ENCODE measurements at places on chromosomes 7 and 10.

GRCh38 chr7:44145969-44146911 lies 5.1 kb upstream of the MYL7 start:
- DNase-seq: peak; percentile 73

- peak; percentile 30 for DNase-seq
Observed at GRCh38 chr10:30155401-30155800, 96.0 kb upstream of the JCAD start.

DNA sequence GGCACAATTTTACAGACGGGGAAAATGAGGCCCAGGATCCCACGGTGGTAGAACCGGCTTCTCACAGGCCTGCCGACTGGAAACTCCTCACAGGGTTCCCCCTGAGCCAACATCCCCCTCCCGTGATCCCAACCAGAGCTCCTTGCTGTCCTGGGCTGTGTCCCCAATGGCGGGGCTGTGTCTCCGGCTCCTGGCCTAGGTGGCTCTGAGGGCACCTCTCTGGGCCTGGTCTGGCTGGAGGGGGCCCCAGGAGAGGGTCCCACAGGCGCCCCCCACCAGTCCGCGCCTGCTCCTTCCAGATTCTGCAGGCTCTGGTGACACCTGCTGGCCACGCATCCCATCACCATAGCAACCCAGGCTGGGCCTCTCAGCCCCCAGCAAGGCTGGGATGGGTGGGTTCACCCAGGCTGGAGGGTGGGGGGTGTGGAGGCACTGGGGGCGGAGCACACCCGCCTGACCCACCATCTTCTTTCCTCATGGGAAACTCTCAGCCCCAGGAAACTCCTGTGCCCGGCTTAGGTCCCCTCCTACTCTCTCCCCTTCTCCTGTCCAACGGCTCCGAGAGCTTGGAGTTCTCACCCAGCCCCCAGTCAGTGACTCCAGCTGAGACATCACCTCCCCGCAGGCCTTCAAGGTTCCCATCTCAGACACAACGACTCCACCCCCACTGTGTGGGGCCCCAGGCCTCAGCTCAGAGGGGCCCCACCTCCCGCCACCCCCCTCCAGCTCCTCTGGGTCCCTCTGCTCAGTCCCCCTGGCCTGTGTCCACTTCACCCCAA lies 27.1 kb upstream of the TNRC18 start:
- no peak for DNase-seq

DNA sequence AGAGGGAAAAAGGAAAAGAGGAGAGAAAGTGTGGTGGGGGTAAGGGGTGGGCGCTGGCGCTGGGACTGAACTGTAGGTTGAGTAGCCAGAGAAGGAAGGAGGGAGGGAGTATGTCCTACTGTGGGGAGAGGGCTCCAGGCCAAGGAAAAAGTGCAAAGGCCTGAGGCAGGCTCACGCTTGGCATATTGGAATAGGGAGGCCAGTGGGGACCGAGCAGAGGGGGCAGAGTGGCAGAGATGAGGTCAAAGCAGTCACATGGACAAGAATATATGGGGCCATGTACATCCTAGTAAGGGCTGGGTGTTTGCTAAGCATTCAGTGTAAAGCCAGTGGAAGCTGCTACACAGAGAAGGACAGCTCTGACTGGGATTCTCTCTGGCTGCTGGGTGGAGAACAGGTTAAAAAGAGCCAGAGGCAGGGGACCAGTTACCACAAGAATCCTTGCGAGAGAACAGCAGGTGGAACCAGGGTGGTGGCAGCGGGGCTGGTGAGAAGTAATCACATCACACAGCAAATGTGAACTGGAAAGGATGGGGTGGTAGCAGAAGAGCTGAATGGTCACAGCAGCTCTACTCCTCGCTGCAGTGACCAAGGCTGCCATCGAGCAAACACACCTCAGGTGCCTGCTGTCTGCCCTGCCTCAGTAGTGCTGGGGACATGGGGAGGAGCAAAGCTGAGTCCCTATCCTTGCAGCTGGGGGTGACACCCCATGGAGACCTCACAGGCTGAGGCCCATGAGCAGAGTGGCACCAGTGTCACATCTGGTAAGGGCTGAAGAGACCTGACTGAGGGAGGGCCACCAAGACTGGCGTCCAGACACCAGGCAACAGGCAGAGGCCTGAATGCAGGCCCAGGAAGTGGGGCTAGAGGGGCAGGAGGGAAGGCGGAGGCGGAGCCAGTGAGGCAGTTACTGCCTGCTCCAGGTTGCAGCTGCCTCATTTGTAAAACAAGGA lies 39.5 kb downstream of the FAM53B start:
- DNase-seq: no peak

DNA sequence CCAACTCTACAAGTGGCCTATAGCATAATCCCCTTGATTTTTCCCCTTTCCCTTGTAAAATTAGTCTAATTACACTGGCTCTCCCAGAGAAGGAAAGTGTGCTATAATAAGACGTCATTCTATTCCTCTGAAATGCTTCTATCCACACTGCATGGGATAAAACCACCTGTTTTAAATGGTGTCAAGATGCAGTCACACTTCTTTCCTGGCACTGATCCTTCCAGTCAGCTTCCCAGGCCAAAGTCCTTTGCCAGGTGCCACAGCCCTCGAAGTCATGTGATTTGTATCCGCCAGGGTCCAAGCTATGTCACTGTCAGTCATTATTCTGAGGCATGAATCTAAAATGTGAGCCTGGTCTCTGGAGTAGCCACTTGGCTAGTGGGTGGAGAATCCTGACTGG lies 169.0 kb upstream of the KIAA1217 start:
- DNase-seq: no peak

- DNase-seq: no peak
Observed at GRCh38 chr10:34104829-34105572, 710.1 kb downstream of the PARD3 start.

- DNase-seq: no peak
Observed at GRCh38 chr10:31646519-31646918, 282.1 kb downstream of the ARHGAP12 start.

DNA sequence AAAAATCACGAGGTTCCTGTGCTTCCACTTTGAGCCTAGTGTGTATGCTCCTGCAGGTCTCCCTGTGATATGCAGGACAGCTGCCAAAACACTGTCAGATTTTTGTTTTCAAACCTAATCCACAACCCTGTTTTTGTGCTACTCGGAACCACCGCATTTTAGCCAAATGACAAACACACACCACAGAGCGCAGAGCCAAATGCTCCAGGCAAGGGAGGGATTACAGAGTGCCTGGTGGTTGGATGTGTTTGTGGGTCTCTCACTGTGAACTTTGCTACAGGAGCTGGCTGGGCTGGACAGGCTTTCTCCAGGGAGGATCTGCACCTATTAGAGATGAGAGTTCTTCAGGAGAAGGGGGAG lies 5.7 kb upstream of the RBM28 start:
- no peak for DNase-seq

GRCh38 chr7:30838008-30838407 lies 66.8 kb downstream of the MINDY4 start:
- DNase-seq: no peak

Data from activated CD4-positive, alpha-beta T cell treated with anti-CD3 and anti-CD28 coated beads, Interleukin-2, amount 50 U/mL, for 16 hours (primary cell).